ENCODE measurements at places on chromosomes 12 and 14.

- no peak for DNase-seq
These were observed 10.5 kb downstream of the WNT5B start for GRCh38 chr12:1639538-1639937.

GRCh38 chr12:43636725-43637463 is 84.9 kb upstream of the ADAMTS20 start:
- DNase-seq, result no peak

GRCh38 chr12:108315486-108316105 is 23.5 kb downstream of the CMKLR1 start:
- no peak for DNase-seq

DNA sequence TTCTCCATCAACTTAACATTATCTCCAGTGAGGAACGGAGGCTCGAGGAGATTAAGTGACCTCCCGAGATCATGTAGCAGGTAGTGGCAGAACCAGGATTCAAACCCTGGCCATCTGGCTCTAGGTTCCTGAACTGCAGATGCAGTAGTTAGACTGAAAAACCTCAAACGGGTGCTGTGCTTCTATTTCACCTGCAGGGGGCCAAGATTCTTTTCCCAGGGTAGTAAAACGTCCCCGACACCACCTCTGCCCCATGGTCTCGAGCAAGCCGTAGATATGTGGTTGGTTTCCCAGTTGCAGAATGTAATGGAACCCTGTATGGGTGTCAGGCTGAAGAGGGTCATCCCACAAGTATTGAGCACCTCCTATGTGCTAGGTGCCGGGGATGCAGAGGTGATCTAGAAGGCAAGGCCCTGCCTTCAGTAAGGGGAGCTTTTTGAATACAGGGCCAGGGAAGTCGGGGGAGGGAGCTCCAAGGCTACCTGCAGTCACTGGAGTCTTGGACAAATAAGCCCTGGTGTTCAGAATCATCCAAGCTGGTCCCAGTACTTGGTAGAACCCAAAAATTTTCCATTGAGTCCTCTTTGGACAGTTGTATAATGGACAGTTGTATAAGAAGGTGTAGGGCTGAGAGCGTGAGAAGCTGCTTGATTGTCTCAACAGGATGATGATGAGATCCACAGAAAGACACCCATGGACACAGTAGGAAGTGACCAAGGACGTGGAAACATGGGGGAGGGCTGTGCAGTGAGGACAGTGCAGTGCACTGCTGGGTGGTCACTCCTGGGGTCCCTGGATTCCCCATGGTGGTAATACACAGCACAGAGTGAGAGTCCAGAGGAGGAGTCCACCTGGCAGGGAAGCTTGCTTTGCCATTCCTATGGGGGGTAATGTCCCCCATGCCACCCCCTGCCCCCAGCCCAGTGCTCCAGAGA is 197.2 kb downstream of the CHST11 start:
- no peak for DNase-seq

GRCh38 chr14:58479975-58480374 is 52.5 kb downstream of the KIAA0586 start:
- DNase-seq, result no peak

DNA sequence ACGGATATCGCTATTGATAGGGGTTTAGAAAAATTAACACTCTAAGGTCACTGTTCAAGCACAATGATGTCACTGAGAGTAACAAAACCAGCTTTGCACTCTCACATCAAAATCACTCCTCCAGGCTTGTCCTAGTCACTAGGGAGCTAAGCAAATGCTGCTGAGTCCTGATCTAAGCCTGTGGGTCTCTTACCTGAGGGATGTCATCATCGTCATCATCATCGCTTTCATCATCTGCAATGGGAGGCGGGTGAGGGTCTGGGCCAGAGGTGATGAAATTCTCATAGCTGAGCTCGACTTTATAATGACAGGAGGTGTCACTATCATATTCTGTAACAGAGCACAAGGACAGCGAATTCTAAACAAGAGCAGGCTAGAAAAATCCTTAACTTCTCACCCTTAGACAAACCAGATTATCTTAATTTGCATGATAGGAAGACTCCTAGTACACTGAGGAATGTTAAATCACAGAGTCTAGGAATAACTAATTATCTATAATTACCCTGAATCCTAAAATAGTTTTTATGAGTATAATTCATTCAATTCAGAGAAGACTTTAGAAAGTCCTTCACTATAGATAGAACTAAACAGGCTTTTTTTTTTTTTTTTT is 83.0 kb downstream of the TRAFD1 start:
- DNase-seq, result no peak

DNA sequence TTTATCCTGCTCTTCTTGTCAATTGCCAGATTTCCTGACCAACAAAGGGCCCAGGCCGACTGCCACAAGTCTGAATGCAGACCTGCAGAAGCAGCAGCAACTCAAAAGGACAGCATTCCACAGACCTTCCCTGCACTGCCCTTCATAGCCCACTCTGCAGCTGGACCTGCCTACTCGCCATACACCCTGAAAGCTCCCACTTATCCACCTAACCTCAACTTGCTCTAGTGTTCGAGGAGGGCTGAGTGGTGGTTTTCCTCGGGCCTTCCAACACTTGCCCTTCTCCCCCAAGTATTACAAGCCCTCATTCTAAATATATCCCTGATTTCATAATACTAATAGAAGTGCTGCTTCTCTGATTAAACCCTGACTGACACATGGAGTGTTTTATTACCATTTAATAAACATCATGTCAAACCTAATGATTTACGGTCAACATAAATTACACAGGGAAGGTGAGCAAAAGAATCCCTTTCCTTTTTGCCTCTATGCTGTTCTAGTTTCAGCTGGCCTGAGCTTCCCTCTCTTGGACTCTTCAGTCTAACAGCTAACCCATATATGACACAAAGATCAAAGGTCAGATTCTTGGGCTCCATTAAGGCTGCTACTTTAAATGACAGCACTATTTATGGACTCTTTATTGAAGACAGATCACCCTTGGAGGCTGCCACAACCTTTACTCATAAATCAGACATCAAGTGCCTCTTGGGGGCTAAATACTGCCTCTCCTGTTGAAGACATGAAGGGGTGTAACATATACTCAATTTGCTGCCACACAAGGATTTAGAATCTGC is 1546.9 kb upstream of the TMEM132C start:
- no peak for DNase-seq

DNA sequence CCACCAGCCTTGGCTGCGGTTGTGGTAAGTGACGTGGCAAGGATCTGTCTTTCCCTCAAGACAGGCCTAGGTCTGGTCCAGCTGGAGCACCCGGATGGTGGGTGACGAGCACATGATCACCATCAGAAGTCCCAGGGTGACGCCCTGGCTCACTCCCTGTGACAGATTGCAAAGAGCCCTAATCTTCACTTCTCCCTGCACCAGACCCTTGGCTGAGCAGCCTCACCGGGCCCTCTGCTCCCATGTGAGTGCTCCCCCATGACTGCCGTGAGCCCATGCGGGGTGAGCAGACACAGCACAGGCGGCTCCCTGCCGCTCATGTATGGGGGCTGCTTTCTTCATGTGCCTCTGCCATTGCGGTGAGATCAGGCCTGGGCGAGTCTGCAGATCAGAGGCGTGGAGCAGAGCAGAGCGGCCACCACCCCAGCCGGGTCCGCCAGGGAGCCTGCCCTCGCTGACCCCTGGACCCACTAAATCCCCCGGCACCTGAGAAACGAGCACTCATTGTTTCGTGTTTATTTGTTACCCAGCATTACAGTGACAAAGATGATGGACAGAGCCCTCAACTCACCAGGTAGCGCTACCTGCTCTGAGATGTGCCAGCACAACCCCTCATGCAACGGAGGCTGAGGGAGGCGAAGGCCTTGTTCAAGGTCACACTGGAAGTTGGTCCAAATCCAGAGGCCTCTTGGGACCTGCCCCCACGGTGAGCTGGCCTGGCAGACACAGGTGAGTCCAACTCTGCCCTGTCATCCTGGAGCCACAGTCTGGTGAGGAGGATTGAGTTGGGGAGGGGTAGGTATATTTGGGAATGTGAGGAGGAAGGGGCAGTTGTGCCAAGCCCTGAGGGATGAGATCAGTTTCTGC is 9.3 kb upstream of the DIO3 start:
- no peak for DNase-seq

GRCh38 chr14:61567838-61568571 is 127.3 kb upstream of the HIF1A start:
- no peak for DNase-seq

GRCh38 chr14:101347893-101348777 is 213.2 kb upstream of the DIO3 start:
- DNase-seq, result no peak

DNA sequence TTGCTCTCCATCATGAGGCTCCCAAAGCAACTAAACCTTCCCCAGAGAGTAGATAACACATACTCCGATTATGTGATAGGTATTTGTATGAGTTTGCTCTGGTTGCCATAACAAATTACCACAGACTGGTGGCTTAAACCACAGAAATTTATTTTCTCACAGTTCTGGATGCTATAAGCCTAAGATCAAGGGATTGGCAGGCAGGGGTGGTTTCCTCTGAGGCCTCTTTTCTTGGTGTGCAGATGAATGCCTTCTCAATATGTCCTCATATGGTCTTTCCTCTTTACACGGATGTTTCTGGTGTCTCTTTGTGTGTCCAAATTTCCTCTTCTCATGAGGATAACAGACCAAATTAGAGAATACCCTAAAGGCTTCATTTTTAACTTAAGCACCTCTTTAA is 285.8 kb upstream of the GRIP1 start:
- no peak for DNase-seq

DNA sequence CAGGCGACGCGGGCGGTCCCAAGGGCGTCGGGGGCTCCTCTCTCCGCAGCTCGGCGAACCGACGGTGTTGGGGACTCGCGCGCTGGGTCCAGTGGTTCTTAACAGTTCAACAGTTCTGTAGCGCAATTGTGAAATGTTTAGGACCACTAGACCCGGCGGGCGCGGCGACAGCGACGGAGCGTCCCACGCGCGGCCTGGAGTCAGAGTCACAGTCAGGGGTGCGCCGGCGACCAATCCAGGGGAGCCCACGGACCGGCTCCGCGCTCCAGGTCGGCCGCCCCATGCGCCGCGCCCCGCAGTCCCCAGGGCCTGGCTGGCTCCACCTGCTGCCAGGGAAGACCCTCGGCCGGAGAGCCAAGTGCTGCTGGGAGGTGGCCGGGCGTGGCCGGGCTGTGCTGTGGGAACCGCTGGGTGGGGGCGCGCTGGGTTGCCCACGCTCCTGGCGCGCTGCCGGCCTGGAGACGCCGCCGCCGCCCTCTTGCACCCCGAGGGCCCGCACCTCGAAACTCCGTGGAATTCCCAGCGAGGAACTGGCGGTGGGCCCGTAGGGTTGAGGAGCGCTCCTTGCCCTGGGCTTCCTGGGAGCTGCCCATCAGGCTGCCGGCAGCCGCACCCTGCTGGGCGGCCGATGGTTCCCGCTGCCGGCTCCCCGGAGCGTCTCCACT is 20.9 kb upstream of the KIF26A start:
- no peak for DNase-seq

DNA sequence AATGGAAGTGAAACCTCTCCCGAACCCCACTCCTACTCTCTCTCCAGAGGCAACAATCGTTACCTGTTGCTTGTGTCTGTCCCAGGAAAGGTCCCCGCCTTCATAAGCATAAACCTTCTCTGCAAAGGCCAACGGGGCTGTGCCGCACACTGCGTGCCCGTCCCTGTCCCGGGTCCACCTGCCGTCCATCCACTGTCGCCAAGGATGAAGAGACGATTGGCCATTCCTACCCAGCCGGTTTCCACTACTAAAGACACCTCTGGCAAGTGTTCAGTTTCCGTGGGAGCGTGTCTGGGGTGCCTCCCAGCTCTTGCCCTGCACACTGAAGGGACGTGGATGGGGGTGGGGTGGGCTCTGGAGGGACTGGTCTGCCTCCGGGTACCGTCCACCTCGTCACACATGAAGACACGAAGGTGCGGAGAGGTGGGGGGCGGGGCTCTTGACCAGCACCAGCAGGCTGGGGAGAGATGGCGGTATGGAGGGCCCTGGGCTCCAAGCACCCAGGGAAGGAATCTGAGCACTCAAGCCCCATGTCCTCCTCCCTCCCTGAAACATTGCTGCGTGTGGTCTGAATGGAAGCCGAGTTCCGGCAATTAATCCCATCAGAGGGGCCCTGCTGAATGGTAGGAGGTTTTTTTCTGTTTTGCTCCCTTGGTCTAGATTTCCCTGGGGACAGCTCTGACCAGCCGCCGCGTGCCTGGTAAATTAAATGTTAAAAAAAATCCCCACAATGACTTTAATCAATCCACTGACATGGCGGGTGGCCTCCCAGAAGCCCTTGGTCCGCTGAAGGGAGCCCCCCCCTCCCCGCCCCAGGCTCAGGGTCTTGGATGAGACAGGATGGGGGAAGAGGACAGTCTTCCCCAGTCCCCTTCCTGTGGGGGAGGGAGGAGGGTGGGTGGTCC is 4.1 kb upstream of the KIF26A start:
- no peak for DNase-seq

DNA sequence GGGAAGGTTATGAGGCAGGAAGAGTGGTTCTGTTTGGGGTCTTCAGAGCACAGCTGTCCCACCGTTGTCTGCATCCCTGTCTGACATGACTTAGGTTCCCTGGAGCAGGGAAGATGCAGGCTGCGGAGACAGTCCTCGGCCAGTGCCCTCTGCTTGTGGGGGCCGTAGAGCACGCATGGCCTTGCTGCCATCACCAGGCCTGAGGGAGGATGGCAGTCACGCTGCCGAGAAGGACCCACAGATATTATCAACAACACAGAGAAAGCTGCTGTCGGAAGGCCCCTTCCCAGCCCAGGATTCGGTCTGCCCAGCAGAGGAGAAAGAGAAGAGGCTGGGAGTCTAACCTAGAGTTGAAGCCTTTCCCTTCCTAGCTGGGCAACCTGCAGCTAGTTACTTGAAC is 35.0 kb downstream of the ERH start:
- peak; percentile 7 for DNase-seq

GRCh38 chr14:103846543-103847450 is 578 bp downstream of the PPP1R13B start:
- no peak for DNase-seq

- no peak for DNase-seq
These were observed 331.4 kb downstream of the MED13L start for GRCh38 chr12:115946092-115946491.

- DNase-seq, result no peak
These were observed 15.8 kb downstream of the CCND2 start for GRCh38 chr12:4289231-4289878.

DNA sequence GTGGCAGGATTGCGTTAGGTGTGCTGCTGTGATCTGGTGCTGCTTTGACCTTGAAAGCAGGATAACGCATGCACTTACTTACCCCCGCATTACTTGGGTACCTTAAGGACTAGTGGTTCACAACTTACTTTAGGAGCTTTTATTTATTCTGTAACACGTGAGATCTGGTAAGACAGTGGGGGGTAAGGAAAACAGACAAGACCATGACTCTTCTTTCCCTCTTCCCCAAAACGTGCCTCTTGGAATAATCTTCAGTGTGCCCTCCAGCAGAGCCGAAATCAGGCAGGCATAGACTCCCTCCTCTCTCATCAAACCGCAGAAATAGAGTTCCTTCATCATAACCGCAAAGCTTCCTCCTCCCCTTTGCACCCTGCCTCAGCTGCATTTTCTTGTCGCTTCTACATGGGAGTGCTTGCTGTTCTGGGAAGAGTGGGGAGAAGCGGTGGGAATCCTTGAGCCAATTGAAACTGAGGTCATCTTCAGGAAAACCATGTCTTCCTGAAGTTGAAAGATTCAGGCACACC is 43.4 kb downstream of the RAD52 start:
- no peak for DNase-seq

GRCh38 chr12:111361717-111362576 is 6.9 kb downstream of the PHETA1 start:
- DNase-seq, result no peak
